AG04449 (cell line): ENCODE measurements at places on chromosomes 1 and 21.

- DNase-seq: peak; percentile 23
Measured at GRCh38 chr1:93304716-93305138, 41.0 kb upstream of the DR1 start.

DNA sequence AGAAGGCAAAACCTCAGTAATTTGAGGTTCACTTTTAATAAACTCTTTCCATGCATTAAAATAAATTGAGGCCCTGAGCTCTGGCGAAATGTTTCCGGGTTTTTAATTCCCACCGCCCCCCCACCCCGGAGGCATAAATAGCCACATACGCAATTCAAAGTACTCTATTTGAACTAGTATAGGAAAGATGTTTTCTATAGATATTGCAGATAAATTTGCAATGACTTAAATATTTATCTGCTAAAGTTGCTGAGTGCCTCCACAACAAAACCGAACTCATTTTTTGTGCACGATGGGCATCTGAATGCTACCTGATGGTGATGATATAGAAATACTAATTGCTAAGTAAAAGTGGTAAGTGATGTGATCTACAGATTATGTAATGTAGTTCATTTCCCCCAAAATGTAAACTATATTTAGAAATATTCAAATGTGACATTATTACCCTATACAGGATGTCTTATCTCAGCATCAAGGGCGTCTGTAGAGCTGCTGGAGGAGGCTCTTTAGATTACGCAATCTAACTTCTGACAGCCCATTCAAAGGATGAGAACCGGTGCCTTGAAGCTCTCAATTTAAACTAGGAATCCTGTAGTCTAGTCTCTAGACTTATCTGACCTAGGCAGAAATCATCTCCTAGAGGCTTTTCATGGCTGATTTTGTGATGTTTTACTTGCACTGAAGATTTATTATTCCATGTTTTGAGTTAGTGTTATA lies 8.5 kb downstream of the IRF2BP2 start:
- DNase-seq: no peak

DNA sequence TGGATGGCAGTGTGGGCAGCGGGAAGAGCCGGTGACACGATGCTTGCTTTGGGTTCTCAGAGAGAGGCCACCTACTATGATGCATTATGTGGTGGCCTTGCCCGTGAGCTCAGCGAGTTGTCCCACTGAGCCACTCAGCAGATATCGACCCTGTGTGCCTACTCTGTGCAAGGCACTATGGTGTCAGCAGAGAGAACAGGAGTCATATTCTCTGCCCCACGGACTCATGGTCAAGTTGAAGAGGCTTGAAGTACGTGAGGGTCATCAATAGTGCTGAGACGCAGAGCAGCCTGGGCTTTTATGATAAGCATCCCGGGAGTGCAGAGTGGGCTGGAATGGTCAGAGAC lies 466.2 kb downstream of the CAMTA1 start:
- DNase-seq: no peak

- no peak for DNase-seq
Measured at GRCh38 chr1:38203441-38203840, 156.8 kb upstream of the POU3F1 start.

GRCh38 chr1:205356440-205357139 lies at the start of gene KLHDC8A:
Gene KLHDC8A, minus strand, starts transcription at chr1:205356922. Its CDS starts 13,318 bp downstream, at chr1:205343604.
- no peak for DNase-seq

DNA sequence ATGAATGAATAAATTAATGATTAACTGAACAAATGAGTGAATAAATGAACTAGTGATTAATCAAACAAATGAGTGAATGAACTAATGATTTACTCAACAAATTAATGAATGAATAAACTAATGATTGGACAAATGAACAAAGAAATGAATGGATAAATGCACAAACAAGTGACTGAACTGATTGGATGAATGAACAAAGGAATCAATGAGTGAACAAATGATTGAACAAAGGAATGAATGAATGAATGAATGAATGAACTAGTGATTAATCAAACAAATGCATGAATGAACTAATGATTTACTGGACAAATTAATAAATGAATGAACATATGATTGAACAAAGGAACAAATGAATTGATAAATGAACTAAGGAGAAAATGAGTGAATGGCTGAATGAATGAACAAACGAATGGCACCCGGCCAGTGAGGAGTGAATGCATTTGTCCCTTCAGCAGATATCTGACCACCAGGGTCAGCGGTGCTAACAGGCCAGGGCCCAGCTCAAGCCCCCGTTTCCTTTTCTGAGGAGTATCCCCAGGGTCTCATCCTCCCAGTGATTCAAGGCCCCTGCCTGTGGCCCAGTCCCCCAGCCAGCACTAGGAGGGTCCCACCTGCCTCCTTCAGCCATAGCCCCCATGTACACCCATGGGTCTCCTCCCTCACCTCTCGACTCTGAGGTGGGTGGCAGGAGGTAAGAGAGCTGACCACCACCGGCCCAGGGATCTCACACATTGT lies 49.9 kb downstream of the WNT9A start:
- no peak for DNase-seq

DNA sequence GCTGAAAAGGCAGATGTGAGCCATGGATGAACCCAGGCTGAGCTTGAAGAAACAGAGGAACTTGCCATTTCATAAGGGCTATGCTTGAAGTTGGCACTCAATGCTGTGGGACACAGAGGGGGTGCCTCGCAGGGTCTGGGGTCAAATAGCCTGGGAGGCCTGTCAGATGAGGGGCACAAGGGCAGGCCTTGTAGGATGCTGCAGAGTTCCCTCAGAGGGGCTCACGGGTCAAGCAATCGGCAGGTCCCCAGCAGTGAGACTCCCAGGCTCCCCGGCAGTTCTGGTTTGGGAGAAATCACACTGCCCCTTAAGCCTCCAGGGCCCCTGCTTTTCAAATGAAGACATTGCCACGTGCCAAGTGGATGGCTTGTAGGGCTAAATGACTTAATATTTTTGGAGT lies 116.7 kb upstream of the GRIK3 start:
- no peak for DNase-seq

DNA sequence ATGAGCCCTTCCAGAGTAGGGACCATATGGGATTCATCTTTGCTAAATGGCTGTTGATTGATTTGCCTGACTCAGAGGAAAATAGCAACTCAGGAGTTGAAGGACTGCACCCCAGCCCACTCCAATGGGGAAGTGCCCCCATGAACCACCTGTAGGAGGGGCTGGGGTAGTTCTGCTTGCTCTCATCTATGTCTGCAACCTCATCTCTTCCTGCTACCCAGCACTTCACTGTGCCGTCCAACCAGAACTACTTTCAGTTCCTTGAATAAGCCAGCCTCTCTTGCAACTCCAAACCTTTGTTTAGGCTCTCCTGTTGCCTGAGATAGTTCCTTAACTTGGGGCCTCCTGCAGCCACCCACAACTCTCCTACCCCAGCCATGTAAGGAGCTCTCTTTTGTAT lies 26.6 kb downstream of the BEND5 start:
- no peak for DNase-seq

DNA sequence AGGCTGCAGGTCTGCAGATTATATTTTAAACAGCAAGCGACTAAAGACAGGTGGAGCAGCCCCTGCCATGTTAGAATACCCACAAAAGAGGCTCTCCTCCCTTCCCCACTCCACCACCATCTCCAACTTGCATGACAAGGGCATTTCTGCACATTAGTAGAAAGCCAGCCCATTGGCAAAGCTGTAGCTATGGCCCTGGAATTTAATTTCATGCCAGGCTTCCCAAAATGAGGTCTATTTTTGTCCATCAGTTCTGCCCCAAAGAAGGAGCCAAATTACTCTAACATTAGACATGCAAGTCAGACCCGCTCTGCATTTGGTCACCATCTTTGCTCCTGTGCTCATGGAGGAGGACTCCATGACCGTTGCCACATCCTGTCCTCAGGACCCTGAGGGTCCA lies 115.2 kb downstream of the LAMC2 start:
- no peak for DNase-seq

DNA sequence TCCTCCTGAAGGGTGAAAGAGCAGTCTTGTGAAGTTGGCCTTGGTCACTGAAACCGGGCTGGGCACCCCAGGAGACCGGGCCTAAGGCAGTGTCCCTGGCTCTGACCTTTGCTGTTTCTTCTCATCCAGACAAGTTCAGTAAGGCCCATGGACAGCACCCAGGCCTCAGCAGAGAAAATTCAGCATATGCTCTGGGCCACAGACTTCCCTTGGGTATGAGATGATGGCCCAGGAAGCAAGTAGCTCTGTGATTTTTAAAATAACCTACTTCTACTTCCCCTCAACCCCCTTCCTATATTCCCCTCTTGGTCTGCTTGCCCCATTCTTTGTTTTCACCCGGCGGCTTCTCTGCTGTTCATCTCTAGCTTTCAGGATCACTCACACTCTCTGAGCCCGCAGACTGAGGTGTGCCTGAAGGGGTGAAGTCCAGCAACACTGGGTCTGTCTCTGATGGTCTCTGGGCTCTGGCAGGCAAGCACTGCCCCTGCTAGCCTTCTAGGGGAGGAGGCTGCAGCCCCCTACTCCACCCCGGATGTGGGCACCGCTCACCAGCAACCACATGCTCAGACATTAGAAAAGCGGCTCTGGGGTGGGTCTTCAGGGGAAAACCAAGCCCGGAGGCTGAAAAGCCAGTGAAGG lies 2.9 kb upstream of the GPR25 start:
- no peak for DNase-seq

- DNase-seq: no peak
Measured at GRCh38 chr1:68111519-68112436, 61.4 kb upstream of the DIRAS3 start.

DNA sequence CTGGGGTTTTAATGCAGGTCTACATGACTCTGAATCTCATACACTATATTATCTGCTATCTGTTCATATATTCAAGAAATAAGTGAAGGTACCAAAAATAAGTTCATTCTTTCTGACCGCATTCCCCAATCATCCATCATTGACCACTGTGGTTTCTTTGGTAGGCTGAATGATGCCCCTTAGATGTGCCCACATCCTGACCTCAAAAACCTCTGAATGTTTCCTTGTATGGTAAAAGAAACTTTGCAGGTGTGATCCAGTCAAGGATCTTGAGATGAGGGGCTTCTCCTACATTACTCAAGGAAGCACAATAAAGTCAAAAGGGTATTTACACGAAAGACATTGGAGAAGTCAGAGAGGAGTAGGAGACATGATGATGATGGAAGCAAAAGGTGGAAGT lies 60.6 kb upstream of the LRRC8B start:
- DNase-seq: no peak

GRCh38 chr1:14614341-14614740 lies 15.9 kb downstream of the KAZN start:
- no peak for DNase-seq
